A172 (cell line): ENCODE measurements at places on chromosomes 12 and 14. TPM values are rescaled to one million over a fixed set of nuclear protein-coding genes. Genes with fewer than 3 reads are reported as not detected.
A peak's percentile ranks its signal among the peaks of the same experiment; 100 is the strongest.

Gene KRT2
- not detected in 2 replicates for total RNA-seq

Gene LTBP2
- 5.7 and 5.8 TPM in 2 replicates for total RNA-seq

Gene FERMT2
- total RNA-seq = 75.4 and 87.1 TPM in 2 replicates

Gene KRT6B
- not detected in 2 replicates for total RNA-seq

Gene FICD
- 9.1 and 9.3 TPM in 2 replicates for total RNA-seq

Gene LMNTD1
- total RNA-seq = not detected in 2 replicates

GRCh38 chr12:6843118-6843902, 2.6 kb downstream of the GNB3 start:
- no peak for DNase-seq

GRCh38 chr12:54977857-54978256, 6.7 kb downstream of the TESPA1 start:
- DNase-seq = no peak

DNA sequence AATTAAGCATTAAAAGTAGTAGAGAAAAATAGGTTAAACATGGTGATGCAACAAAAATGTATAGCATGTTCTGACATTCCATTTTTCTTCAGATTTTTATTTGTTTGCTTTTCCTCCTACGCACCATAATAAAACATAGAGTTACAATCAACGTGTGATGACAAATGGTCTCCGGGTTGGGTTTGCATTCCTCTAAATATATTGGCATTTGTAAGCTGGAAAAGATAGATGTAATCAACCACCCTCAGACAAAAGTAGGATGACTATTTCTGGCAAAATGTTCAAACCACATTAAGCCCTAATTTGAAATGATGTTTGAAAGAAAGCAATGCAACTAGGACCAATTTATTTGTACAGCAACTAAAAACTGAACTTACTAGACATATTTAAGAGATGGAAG, 58.4 kb downstream of the SLC25A21 start:
- no peak for DNase-seq

DNA sequence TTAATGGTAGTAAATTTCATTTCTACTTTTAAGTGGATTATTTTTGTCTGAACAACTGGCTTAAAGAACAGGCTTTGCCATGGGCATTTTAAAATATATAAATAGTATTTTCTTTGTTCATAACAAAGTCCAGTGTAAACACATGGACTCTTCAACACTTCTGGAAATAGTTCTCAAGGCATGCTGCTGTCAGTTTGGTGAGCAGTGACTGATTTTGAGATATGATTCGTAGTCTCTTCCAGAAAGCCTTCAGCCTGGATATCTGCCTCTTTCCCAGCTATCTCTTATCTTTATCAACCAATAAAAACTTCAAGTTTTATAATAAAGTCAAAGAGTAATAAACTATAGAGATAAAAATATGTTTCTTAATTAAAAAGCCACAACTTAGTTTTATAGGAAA, 110.7 kb downstream of the NAV3 start:
- no peak for DNase-seq

DNA sequence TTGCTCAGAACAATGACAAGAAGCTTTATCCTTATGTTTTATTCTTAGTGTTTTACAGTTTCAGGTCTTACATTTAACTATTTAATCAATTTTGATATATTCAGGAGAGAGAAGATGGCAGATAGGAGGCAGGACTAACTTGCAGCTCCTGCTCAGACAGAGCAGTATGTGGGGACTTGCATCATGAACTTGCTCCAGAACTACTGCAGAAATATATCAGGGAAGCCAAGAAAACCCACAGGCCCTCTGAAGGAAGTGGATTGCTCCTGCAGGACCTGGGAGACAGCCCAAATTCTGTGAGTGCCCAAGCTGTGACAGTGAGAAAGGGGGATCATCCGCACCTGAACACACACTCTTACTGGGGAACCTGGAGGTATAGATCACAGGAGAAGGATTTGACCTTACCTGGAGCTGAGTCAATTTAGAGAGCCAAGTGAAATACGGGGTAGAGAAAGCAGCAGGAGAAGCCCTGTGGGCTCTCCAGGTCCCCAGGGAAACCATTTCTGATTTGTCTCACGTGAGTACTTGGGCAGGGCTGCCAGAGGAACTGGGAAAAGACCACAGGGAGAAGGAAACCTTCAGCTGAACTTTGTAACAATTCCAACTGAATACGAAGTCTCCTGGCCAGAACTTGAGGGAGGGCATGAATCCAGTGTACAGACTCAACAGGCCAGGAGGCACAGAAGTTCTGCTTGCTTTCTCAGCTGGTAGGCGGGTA, 28.9 kb upstream of the TSPAN8 start:
- no peak for DNase-seq

- no peak for DNase-seq
Measured at GRCh38 chr12:113049976-113050742, 6.4 kb upstream of the DTX1 start.

GRCh38 chr14:31687726-31688125, 126.5 kb downstream of the NUBPL start:
- no peak for DNase-seq

GRCh38 chr14:52703225-52703624, 3.8 kb upstream of the PSMC6 start:
- DNase-seq = no peak

DNA sequence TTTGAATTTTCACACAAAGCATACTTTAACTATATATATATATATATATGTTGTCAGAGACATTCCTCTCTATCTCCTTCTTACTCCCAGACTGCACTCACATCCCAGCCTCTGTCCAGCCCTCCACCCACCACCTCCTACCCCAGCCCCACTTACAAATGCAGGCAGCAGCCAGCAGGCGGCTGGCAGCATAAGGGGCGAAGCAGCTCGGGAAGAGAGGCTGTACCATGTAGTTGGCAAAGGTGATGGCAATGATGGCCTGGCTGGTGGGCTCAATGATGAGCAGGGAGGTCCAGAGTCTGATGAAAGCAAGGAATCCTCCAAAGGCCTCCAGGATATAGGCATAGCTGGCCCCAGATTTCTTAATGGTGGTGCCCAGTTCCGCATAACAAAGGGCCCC, 2.5 kb downstream of the SLC7A7 start:
- DNase-seq = no peak

DNA sequence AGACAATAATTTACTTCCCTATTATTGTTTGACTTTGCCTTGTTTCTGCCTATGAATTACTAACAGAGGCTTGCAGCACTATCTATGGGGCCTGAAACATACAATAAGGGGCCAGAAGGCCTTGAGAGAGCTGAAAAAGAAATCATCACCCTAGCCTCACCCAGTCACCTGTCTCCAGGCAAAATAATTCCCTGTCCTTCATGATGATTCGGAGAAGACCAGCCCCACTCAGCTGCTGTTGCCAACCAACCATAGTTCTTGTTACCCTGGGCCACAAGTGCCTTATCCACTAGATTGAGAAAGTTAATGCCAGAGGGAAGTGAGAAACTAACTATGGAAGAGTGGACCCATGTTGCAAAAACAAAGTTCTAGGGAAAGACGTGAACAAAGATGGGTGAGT, 97.1 kb downstream of the ARF6 start:
- DNase-seq = no peak

DNA sequence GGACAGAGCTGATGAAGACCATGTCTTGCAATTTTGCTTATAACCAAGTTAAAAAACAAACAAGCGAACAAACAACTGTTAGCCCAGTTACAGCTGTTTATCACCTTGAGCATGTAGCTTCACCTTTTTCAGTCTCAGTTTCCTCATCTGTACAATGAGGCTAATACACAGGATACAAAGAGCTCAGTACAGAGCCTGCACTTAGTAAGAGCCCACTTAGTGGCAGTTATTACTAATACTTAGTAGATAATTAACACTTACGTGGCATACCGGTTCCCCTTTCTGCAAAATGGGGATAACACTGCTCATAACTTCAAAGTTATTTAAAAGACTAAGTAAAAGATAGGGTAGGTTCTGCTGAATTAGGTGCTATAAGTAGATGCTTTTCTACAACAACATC, 228.0 kb downstream of the MON2 start:
- no peak for DNase-seq

DNA sequence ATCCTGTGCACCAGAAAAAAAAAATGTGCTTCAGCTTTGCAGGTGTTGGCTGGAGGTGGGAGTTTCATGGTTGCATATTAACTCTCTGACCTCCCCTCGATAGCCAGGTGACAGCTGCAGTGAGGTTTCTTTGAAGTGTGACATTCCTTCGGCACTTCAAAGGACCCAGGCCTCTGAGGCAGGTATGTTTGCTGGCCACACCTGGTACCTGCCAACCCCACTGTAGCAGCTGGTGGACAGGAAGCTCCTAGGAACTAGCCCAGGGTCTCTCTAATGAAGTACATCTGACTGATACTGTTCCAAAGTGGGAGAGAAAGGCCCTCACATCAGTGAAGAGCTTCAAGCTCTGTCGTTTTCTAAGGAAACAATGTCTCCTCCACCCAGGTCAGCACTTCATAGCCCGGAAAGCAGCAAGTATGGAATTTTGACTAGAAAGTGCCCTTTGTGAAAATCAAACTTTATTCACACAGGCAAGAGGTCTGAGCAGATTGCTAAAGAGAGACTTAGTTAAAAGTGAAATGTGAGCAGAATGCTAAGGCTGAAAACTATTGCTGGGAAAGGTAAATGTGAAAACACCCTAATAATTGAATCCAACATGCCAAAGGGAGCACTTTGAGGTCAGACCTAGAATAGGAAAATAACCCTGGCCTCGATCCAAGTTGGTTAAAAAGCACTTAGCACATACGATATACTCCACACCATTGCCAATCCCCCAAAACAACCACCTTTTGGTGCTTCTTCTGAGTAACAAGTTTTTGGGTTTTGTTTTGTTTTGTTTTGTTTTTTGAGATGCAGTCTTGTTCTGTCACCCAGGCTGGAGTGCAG, 71.3 kb downstream of the PHLDA1 start:
- no peak for DNase-seq

- no peak for DNase-seq
Measured at GRCh38 chr12:68743356-68743755, 2.6 kb upstream of the SLC35E3 start.

GRCh38 chr12:32435921-32436705, 36.8 kb downstream of the FGD4 start:
- no peak for DNase-seq

DNA sequence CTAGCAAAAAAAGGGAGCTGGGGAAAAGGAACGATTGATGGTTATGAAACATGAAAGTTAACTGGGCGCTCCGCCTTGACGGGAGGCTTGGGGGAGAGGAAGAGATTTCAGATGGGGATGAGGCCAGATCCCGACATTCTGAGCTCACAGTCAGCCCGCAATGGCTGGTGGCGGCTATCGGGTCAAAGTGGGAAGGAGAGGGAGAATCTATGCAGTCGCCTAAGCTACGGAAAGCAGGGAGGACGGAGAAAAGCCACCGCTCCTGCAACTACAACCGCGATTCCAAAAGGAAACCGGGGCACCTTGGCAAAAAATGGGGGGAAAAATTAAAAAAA, 502 bp downstream of the MPHOSPH9 start:
- DNase-seq = no peak

- peak; percentile 23 for DNase-seq
Measured at GRCh38 chr12:4107436-4107878, 166.1 kb upstream of the CCND2 start.

DNA sequence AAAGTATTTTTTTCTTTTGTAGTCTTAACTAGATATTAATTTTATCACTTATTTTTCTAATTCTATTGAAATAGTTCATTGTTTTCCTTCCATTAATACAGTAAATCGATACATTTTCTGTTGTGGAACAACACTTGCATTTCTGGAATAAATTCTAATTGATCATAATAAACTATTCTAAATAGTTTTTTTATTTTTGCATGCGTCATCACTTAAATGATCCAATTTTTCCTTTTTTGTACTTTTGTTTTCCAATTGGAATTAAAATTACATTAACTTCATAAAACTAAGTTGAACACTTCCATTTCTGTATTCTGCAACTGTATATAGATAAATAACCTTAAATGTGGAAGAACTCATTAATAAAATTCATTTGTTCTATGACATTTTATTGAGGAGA, 202.5 kb downstream of the KCNC2 start:
- DNase-seq = no peak

DNA sequence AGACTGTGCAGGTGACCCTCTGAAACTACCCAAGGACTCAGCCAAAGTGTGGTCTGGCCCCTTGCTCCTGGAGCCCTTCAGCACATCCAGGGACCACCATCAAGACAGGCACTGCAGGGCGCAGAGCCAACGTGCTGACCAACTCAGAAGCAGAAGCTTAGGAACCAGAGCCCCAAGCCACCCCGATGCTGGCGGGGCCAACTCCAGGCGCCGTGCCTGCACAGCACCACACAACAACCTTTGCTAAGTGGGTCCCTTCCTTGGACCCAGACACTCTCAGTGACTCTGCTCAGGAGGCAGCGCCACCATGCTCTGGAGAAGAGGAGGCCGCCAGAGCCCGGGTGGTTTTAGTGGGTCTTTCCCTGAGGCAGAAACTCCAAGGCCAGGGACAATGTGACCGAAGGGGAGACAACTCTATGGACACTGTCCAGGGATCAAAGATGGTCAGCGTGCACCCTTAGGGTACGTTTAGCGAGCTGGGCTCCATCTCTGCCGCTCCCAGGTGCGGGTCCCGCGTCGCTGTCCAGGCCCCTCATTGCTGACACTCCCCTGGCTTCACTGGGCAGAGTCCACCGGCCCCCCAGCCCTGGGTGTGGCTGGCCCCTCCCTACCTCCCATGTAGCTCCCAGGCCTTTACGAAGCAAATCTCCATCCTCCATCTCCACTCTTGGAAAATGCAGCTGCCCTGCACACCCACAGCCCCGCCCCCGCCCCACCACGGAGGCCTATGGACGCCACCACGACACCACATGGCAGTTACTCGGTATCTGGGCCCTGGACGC, 16.1 kb downstream of the CHGA start:
- DNase-seq = no peak

DNA sequence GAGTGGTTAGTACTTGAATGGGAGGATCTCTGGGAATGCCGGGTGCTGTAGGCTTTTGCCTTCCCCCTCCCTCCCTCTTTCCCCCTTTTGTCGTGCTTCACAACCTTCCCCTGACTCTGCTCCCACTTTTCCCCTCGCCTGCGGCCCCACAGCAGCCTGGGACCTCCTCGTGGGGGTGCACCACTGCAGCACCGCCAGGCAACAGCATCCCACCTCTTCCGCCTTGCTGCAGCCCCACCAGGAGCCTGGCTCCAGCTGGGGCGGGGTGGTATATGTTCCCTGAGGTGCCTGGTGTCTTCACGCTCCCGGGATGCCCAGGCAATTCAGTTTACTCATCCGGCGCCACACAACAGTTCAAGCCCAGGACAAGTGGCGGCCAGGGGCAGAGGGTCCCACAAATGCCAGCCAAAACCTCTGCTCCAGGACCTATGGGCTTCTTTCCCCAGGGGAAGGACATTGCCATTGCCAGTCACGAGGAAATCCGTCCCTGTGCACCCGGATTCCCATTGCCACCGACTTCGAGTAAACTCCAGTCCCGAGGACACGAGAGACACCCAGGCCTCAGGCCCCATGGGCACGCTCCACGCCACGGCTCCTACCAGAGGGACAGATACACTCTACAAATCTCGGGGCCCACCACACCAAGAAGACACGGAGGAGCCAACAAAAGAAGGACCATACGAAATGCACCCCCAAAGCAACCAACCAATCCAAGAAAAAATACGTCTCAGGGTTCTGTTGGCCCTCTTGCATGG, 181.7 kb downstream of the ALG10 start:
- DNase-seq = no peak

GRCh38 chr12:93783832-93784231, 106.7 kb downstream of the CRADD start:
- DNase-seq = no peak
